ENCODE measurements at places on chromosomes 11 and 22. TPM values are rescaled to one million over a fixed set of nuclear protein-coding genes. Genes with fewer than 3 reads are reported as not detected.

DNA sequence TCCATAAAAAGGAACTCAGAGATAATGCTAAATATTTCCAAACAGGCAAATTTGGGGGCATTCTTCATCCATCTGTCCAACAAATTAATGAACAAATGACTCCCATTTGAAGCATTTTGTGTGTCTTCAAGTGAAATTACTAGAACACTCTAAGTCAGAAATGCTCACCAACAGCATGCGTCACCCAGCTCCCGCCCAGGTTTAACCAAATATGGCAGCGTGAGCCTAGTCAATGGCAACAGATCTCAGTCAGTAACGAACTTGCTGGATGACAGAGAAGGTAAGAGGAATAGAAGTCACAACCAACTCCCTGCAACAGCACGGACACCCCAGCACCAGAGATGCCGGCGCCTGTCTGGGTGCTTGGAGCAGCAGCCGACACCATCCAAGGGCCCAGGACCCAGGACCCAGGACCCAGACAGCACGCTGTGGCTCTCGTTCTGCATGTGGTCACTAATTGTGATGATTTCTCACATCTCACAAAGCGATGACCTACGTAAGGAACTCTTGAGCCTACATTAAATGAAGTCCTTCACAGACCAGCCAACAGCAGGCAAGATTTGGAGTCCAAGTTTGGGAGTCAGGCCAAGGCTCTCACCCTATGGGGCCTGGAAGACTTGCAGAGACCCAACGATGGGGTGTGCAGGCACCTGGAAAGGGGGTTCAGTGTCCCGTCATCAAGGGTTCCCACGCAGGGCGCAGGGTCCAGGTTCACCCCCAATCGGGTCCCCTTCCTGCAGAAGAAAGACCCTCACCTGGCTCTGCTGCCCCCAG lies 556.9 kb downstream of the BRD1 start:
- no peaks in the 10 kb centered on the region for H3K36me3 ChIP-seq
- DNase-seq, result no peak
- H3K4me3 ChIP-seq, result no peak overlapping the region
- H3K4me1 ChIP-seq, result no peaks in the 10 kb centered on the region

- H3K4me1 ChIP-seq, result no peaks in the 10 kb centered on the region
- H3K27me3 ChIP-seq, result peaks cover 93% of the 10 kb centered on the region
- no peak overlapping the region for H3K27ac ChIP-seq
- no peak overlapping the region for H3K4me3 ChIP-seq
- H3K36me3 ChIP-seq, result no peaks in the 10 kb centered on the region
Observed at GRCh38 chr22:49271831-49272230, 555.8 kb downstream of the BRD1 start.

GRCh38 chr11:19116276-19116970 lies 545 bp upstream of the ZDHHC13 start:
- DNase-seq, result no peak
- no peak overlapping the region for H3K27ac ChIP-seq
- H3K4me3 ChIP-seq, result peak overlapping the region; percentile 87
- peaks cover 43% of the 10 kb centered on the region for H3K4me1 ChIP-seq

DNA sequence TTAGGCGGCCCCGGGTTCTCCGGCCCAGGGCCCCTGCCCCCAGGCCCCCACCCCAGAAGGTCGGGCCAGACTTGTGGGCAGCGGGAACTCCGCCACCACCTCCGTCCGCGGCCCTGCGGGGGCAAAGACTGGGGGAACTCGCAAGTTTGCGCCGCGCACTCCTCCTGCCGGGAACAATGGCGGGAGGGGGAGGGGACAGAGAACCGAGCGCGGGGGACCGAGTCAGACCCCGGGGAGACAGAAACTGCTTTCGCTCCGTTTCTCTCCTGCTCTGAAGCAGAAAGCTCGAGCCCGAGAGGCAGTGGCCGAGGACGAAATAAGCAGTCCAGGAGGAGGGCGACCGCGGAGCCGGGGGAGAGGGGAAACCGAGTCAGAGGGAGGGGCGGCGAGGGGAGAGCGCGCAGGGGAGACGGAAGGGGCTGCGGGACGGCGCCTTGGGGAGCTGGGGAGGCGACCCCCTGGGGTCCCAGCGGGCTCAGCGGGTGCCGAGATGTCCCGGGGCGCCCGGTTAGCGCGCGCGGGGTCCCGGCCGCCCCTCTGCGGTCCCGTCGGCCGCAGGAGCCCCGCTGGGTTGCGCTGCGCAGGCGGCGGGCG lies 555 bp downstream of the TP53I11 start:
- no peaks in the 10 kb centered on the region for H3K27me3 ChIP-seq
- no peak for DNase-seq
- H3K27ac ChIP-seq, result no peak overlapping the region
- H3K36me3 ChIP-seq, result no peaks in the 10 kb centered on the region
- peaks cover 6% of the 10 kb centered on the region for H3K4me1 ChIP-seq

DNA sequence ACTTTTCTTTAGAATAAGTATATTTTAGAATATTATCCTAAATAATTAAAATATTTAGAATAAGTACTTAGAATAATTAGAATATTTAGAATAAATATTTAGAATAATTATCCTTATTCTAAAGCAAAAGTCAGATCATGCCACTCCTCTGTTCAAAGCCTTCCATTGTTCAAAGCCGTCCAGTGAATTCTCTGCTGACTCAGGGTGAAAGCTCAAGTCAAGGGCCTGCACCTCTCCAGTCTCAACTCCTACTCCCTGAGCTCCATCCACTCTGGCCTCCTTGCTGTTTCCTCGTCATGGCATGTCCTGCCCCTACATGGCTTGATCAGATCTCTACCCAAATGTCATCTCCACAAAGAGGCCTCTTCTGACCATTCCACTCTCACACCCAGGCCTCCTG lies 30.0 kb downstream of the PLEKHA7 start:
- H3K27me3 ChIP-seq, result no peaks in the 10 kb centered on the region
- DNase-seq, result no peak
- no peak overlapping the region for H3K27ac ChIP-seq
- H3K4me3 ChIP-seq, result no peak overlapping the region
- H3K4me1 ChIP-seq, result peaks cover 100% of the 10 kb centered on the region

DNA sequence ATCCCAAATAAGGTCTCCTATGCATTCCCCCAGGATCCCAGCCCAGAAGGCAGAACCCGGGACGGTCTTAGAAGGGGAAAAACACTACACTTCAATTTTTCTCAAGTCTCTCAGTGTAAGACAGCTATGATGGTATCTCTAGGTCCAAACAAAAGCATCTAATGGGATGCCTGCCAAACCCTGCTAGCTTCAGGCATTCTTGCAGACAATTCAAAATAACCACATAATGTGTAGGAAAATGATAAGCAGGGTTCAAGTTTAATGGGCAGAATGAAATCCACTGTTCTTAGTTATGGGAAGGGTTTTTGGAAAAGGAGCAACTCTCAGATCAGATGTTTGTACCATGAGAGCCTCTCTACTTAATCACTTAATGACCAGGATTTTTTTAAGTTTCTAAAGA lies 119.8 kb upstream of the ANO1 start:
- no peaks in the 10 kb centered on the region for H3K27me3 ChIP-seq
- H3K27ac ChIP-seq, result no peak overlapping the region
- no peaks in the 10 kb centered on the region for H3K36me3 ChIP-seq
- DNase-seq, result no peak

DNA sequence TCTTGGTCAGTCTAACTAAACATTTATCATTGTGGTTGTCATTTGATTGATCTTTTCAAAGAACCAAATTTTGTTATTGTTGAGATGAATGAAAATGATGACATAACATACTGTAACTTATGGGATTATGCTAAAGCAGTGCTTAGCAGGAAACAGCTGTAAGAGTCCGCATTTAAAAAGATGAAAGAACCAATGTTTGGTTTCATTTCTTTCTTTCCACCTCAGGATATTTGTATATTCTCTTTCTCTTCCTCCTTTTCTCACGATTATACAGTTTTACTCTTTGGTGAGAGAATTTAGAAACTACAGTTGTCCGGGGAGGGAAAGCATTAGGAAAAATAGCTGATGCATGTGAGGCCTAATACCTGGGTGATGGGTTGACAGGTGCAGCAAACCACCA lies 23.1 kb downstream of the PIH1D2 start:
- peaks cover 35% of the 10 kb centered on the region for H3K36me3 ChIP-seq
- H3K27ac ChIP-seq, result no peak overlapping the region
- DNase-seq, result no peak
- no peak overlapping the region for H3K4me3 ChIP-seq
- H3K27me3 ChIP-seq, result no peaks in the 10 kb centered on the region
- peaks cover 12% of the 10 kb centered on the region for H3K4me1 ChIP-seq

GRCh38 chr22:37053310-37054055 lies 1.9 kb downstream of the KCTD17 start:
- H3K4me3 ChIP-seq, result no peak overlapping the region
- H3K27ac ChIP-seq, result no peak overlapping the region
- peaks cover 7% of the 10 kb centered on the region for H3K4me1 ChIP-seq
- DNase-seq, result no peak

- DNase-seq, result no peak
- no peak overlapping the region for H3K27ac ChIP-seq
Observed at GRCh38 chr22:37627121-37627520, 12.3 kb upstream of the SH3BP1 start.

- H3K27me3 ChIP-seq, result no peaks in the 10 kb centered on the region
- H3K4me1 ChIP-seq, result no peaks in the 10 kb centered on the region
- no peaks in the 10 kb centered on the region for H3K36me3 ChIP-seq
- DNase-seq, result no peak
- no peak overlapping the region for H3K4me3 ChIP-seq
Observed at GRCh38 chr22:36902143-36902926, 11.1 kb upstream of the CSF2RB start.

GRCh38 chr22:27626675-27627443 lies 174.7 kb downstream of the MN1 start:
- peak; percentile 48 for DNase-seq
- H3K36me3 ChIP-seq, result no peaks in the 10 kb centered on the region
- H3K4me1 ChIP-seq, result peaks cover 30% of the 10 kb centered on the region

GRCh38 chr11:61553373-61554171 lies 27.3 kb downstream of the SYT7 start:
- H3K27me3 ChIP-seq, result peaks cover 41% of the 10 kb centered on the region
- DNase-seq, result no peak
- no peaks in the 10 kb centered on the region for H3K4me1 ChIP-seq
- no peaks in the 10 kb centered on the region for H3K36me3 ChIP-seq
- H3K4me3 ChIP-seq, result no peak overlapping the region

- no peak for DNase-seq
- no peaks in the 10 kb centered on the region for H3K36me3 ChIP-seq
- peaks cover 21% of the 10 kb centered on the region for H3K4me1 ChIP-seq
Observed at GRCh38 chr11:122344215-122344614, 228.2 kb upstream of the BLID start.

GRCh38 chr22:37363261-37363992 lies 63.9 kb downstream of the ELFN2 start:
- H3K36me3 ChIP-seq, result no peaks in the 10 kb centered on the region
- no peaks in the 10 kb centered on the region for H3K27me3 ChIP-seq
- no peak overlapping the region for H3K4me3 ChIP-seq
- no peak overlapping the region for H3K27ac ChIP-seq

- peaks cover 28% of the 10 kb centered on the region for H3K4me1 ChIP-seq
- peaks cover 22% of the 10 kb centered on the region for H3K36me3 ChIP-seq
- H3K27me3 ChIP-seq, result no peaks in the 10 kb centered on the region
- peak overlapping the region; percentile 97 for H3K27ac ChIP-seq
- no peak for DNase-seq
- H3K4me3 ChIP-seq, result peak overlapping the region; percentile 92
Observed at GRCh38 chr22:41092847-41093411, 537 bp downstream of the EP300 start.

DNA sequence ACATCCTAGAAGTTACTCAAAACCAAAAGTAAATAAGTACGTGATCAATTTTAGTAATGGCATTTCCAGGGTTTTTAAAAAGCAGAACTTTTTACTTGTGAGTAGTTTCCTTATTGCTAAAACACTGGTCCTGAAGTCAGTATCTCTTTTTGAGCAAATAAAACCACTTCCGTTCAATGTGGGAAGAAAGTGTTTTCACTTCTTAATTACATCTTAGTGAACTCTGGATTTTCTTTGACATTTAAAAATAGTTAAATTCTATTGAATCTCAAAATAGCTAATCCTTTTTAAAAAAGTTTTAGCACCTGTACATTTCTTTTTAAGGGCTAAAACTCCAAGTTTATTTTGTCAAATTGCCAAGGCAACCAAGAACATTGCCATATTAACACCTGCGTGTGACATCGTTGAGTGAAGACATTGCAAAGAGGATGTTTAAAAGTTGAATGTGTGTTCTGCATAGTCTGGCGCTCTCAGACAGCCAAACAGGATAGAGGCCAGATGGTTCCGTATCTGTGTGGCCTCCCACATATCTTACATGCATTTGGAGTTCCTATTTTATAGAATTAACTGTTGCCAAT lies 17.2 kb upstream of the OR5B21 start:
- H3K27me3 ChIP-seq, result no peaks in the 10 kb centered on the region
- H3K36me3 ChIP-seq, result no peaks in the 10 kb centered on the region
- H3K4me3 ChIP-seq, result no peak overlapping the region
- no peak for DNase-seq

DNA sequence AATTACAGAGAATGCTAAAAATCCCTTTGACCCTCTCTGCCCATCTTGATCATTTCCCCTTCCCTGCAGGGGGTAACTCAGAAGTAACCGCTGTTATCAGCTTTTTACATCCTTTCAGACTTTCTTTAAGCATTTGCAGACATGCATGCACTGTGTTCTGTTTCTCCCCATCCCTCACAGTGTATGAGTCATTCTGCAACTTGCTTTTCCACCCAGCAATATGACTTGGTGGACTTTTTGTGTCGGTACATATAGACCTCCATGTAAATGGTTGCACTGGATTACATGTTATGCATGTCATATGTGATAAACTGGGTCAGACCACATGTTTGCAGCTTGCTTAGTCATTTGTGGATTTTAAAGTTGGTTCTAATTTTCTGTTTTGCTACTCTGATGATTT lies 87.7 kb upstream of the NECTIN1 start:
- no peaks in the 10 kb centered on the region for H3K4me1 ChIP-seq
- no peak for DNase-seq
- H3K27me3 ChIP-seq, result peaks cover 81% of the 10 kb centered on the region
- no peak overlapping the region for H3K4me3 ChIP-seq
- no peaks in the 10 kb centered on the region for H3K36me3 ChIP-seq
- no peak overlapping the region for H3K27ac ChIP-seq

USH1C gene
- total RNA-seq, result not detected

P2RX6 gene
- total RNA-seq, result 2.7 TPM

CNGA4 gene
- total RNA-seq, result not detected

PANX3 gene
- not detected for total RNA-seq

NRIP3 gene
- 1.1 TPM for total RNA-seq

SNX32 gene
- total RNA-seq, result not detected

SEZ6L gene
- total RNA-seq, result not detected

KRTAP5-10 gene
- total RNA-seq, result not detected

CFAP300 gene
- 1.9 TPM for total RNA-seq
